ENCODE measurements at places on chromosomes 11 and 22.

GRCh38 chr11:66915866-66916265 is 42.3 kb downstream of the PC start:
- no peak for DNase-seq

- DNase-seq, result no peak
Observed at GRCh38 chr11:133843454-133843987, 1.8 kb downstream of the SPATA19 start.

GRCh38 chr22:37019309-37020191 is at the start of the genes MPST and TST:
TSS of gene MPST (plus strand) at chr22:37019742. CDS start at chr22:37019837, 95 bp downstream.
TSS of gene TST (minus strand) at chr22:37019447. CDS start at chr22:37018732, 715 bp downstream.
- DNase-seq, result peak; percentile 95

GRCh38 chr22:29563652-29564460 is 10.3 kb upstream of the THOC5 start:
- DNase-seq, result no peak

GRCh38 chr11:119470317-119471291 is 47.6 kb upstream of the THY1 start:
- peak; percentile 45 for DNase-seq

DNA sequence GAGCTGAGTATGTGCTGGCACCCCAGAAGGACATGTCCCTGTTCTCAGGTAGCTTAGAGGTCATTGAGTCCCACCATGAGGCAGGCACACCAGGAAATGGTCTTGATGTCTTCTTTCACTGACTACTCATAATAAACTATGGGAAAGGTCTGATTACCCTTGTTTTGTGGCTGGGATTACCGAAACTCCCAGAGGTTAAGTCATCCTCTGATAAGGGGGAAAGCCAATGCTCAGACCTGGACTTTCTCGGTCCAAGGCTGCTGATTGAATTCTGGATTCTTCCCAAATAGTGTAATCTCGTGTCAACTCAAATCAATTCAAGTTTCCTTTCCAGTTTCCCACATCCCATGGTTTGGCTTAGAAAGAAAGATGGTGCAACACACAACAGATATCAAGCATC is 3.7 kb upstream of the CD44 start:
- no peak for DNase-seq

GRCh38 chr11:17479284-17480214 is 2.9 kb upstream of the ABCC8 start:
- DNase-seq, result peak; percentile 52

GRCh38 chr11:72703267-72704008 is 29.2 kb upstream of the PDE2A start:
- no peak for DNase-seq

- no peak for DNase-seq
Observed at GRCh38 chr11:74948546-74948897, 369 bp downstream of the XRRA1 start.

DNA sequence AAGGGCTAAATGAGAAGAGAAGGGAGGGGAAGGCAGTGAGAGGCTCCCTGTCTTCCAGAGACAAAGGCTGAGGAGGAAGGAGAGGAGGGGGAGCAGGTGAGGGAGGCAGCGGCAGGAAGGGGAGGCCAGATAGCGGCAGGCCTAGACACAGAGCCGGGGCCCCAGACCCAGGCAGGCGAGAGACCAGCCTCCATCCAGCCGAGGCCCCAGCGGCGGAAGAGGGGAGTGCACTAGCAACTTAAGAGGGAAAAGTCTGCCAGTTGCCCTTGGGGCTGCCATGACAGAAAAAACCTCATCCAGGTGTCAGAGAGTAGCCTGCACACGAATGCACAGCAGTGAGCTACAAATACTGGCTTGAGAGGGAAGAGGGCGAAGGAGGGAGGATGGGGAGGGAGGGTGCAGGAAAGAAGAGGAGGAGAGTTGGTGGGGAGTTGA is 46.7 kb downstream of the IGLL1 start:
- DNase-seq, result no peak

- DNase-seq, result peak; percentile 40
Observed at GRCh38 chr11:104668797-104669463, 229.3 kb downstream of the CASP12 start.

- DNase-seq, result no peak
Observed at GRCh38 chr11:27363576-27364117, 632 bp upstream of the CCDC34 start.

GRCh38 chr11:130241713-130242112 is 73.0 kb downstream of the ZBTB44 start:
- DNase-seq, result no peak

DNA sequence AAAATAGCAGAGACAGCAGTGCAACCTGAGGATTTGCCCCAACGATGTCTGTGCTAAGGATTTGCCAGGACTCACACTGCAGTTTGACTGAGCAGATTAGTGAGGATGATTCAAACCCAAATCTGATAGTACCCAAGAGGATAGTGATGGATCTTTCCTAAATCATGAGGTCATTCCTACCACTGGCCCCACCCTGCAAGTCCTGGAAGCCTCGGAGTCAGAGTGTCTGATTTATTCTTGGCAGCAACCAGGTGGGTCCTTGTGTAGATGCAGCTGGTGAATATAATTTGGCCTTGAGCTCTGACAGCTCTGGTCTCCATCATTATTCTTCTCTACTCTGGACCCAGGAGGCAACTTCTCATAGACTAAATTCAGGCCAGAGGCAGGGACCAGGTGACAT is 179.3 kb upstream of the RAG2 start:
- no peak for DNase-seq

GRCh38 chr11:117498791-117499190 is 171.1 kb downstream of the CEP164 start:
- no peak for DNase-seq

- no peak for DNase-seq
Observed at GRCh38 chr11:86440843-86441242, 66.2 kb downstream of the CCDC81 start.

DNA sequence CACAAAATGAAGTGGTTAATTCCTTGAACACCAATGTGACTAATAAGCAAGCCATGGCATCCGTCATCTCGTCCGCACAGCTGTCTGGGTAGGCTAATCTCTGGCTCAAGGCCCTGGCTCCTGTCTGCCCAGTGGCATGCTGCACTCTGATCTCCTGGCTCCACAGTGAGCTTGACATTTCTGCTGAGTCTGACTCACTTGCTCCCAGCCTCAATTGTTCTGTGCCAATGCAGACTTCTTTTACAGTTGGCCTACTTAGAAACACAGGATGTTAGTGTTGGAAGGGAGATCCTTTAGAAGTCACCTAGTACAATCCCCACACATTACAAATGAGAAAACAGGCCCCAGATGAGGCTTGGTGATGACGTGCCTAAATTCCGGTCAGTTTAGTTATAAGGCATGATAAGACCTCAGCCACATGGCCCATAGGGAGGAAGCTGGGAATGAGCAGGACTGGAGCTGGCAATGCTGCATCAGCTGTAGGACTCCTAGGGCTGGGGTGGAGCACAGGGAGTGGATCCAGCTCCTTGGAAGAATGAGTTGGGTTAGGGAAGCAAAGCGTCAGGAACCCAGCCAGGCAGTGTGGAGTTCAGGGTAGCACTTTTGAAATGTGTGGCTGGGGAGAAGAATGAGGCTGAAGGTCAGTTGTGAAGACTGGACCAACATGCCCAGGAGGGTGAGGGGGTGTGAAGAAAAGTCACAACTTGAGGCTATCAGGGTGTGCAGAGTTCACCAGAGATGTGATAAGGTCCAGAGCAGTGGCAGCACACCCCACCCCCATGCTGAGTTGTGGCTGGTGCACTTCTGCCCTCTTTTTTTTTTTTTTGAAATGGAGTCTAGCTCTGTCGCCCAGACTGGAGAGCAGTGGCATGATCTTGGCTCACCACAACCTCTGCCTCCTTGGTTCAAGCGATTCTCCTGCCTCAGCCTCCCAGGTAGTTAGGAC is 70.2 kb upstream of the EED start:
- peak; percentile 84 for DNase-seq

- no peak for DNase-seq
Observed at GRCh38 chr11:1881442-1882264, 10.0 kb downstream of the PRR33 start.

GRCh38 chr22:29580200-29580810 is 608 bp downstream of the NIPSNAP1 start:
- DNase-seq, result peak; percentile 21

DNA sequence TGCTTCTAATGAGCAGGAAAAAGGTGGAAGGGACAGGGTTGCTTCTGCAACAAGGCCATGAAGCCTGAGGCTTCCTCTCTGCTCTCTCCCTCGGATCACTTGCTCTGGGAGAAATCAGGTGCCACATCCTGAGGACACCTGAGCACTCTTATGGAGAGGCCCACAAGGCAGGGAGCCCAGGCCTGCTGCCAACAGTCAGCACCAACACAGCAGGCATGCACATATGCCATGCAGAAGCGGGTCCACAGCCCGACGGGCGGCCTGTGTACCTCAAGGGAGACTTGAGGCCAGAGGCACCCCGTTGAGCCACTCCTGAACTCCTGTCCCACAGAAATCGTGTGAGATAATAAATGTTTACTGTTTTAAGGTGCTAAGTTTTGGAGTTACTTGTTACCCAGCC is 9.5 kb downstream of the TTLL12 start:
- DNase-seq, result no peak

DNA sequence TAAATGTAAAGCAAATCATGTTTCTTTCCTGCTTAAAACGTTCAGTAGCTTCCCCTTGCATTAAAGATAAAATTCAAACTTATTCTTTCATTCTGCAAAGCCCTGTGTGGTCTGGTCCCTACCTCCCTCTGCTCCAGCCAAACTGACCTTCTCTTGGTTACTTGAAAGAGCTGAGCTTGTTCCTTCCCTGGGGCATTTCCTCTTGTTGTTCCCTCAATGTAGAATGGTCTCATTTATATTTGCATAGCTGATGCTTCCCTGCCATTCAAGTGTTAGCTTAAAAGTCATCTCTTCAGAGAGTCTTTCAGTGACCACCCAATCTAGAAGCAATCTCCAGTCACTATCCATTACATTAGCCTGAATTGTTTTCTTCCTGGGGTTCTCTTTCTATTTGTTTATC is 1618.5 kb upstream of the TENM4 start:
- DNase-seq, result no peak

- no peak for DNase-seq
Observed at GRCh38 chr11:115965767-115966504, 461.7 kb upstream of the CADM1 start.

GRCh38 chr22:44363013-44363979 is 50.5 kb upstream of the SHISAL1 start:
- peak; percentile 90 for DNase-seq

- no peak for DNase-seq
Observed at GRCh38 chr11:118715245-118715831, 35.9 kb upstream of the TREH start.

- DNase-seq, result no peak
Observed at GRCh38 chr11:70820712-70821111, 422.4 kb downstream of the CTTN start.

GRCh38 chr11:68889948-68890446 is 13.6 kb downstream of the MRPL21 start:
- no peak for DNase-seq

DNA sequence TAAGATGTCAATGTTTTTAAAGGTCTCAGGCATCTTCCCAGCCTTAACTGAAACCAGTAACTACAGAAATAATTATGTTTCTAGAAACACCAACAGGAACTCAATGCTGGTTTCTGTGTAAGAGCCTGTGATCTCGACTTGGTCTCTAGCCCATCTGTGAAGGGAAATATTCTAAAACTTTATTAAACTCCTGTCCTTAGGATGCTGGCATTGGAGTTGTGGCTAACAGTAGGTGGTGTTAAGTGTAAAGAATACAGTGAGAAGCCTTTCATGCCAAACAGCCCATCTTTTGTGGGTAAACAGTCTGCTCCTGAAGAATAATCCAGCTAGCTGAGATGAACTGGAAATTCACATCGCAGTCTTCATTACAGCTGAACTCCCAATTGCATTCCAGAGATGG is 133.2 kb downstream of the ADAMTS15 start:
- no peak for DNase-seq

- no peak for DNase-seq
Observed at GRCh38 chr11:2321311-2321683, 19.5 kb downstream of the TSPAN32 start.

- peak; percentile 18 for DNase-seq
Observed at GRCh38 chr11:86245369-86246292, 1.1 kb downstream of the EED start.

DNA sequence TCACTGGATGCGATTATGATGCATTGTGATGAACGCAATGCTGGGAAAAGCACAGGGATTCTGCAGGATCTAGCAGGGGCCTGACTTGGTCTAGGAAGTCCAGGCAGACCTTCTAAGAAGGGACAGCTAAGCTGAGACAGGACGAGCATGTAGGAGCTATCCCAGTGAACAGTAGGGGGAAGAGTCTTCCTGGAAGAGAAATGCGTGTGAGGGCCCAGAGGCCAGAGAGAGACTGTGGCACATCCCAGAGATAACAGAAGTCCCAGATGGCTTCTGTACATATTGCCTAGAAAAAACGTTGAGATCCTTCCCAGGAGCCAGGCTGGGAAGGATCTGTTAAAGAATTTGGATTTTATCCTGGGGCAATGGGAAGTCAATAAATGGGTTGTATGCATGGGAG is 24.6 kb downstream of the RCN1 start:
- no peak for DNase-seq

DNA sequence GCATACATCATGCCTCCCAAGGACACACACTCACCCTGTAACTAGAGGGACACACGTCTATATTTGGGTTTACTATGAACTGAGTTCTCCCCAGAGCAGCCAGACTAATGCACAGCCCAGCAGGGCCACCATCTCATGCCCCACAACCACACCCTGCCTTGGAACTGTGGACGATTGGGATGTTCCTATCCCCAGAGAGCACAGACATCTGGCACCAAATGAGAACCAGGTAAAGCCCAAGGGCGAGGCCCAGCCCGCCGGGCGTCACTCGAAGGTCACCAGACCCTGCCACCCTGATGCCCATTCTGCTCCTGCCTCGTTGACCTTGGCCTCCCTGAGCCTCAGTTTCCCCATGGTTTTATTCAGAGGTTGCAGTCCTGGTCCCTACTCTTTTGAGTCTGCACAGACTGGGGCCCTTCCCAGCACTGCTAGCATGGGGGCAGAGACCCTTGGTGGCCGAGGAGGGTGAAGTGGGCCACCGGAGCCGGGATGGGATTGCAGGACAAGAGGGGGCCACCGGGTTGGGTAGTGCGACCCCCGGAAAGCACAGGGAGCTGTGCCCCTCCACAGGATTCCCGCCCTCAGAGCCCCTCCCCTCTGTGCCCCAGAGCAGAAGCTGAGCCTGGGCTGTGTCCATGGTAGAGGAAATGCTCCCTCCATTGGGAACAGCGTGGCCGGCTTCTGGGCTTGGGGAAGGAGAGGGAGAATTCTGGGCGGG is 56.8 kb downstream of the IGLL5 start:
- no peak for DNase-seq

All from urothelium cell line (cell line).